Activated CD8-positive, alpha-beta T cell treated with anti-CD3 and anti-CD28 coated beads, Interleukin-2, amount 10 ng/mL, durations not matched to agents 7 days and 5 days (primary cell): ENCODE measurements at places on chromosomes 16 and 17.
A peak's percentile ranks its signal among the peaks of the same experiment; 100 is the strongest.

DNA sequence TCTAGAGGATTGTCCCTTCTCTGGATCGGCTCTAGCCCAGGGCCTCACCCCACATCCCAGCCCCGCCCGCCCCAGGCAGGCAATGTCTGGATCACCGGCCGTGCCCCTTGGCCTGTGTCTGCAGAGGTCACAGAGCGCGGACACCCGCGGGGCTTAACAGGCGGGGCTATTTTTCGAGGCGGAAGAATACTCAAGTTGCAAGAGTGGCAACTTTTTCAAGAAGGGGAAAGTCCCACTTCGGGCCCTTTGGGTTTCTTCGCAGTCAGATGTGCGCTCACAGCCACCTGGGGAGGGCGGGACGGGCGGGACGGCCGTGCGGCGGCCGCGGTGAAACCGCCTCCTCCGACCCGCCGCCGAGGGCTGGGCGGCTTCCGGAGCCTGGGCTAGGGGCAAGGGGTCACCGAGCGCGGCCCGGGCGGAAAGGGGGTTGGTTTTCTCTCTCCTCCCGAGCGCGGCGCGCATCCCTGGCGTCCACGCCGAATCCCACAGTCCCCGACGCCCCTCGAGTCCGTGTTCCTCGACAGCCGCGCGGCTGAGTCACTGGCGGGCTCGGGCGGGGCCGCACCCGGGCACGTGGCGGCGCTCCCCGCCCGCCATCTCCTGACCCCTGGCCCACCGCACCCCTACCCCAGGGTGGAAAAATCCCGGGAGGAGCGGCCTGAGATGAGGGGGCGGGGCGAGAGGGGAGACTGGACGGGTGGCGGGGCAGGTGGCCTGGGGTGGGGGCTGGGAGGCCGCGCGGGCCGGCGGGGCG, 1.2 kb upstream of the PFN1 start:
- H3K27me3 ChIP-seq, result no peaks in the 10 kb centered on the region
- DNase-seq, result peak; percentile 84
- H3K36me3 ChIP-seq, result peaks cover 41% of the 10 kb centered on the region
- peak overlapping the region; percentile 97 for H3K4me3 ChIP-seq

- H3K4me3 ChIP-seq, result no peak overlapping the region
- DNase-seq, result no peak
- H3K27ac ChIP-seq, result no peak overlapping the region
- peaks cover 3% of the 10 kb centered on the region for H3K27me3 ChIP-seq
Measured at GRCh38 chr17:79953335-79953734, 82.3 kb downstream of the TBC1D16 start.

DNA sequence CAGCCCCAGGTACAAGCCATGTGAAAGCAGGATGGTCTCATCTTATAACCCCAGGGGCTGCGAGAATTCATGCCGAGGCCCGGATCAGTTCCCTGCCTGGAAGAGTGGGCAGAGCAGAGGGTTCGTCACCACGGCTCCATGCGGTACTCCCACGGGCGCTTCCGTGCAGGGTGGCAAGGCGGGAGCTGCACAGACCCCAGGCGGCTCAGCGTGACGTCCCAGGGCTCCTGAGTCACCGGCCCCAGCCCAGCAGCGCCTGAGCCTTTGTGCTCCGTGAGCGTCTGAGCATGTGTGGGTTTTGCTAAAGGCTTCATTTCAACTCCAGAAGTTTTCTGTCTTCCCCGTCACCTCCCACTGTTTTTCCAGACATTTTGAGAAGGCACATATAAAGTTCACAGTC, 71.2 kb upstream of the CHMP6 start:
- H3K4me1 ChIP-seq, result peaks cover 3% of the 10 kb centered on the region

DNA sequence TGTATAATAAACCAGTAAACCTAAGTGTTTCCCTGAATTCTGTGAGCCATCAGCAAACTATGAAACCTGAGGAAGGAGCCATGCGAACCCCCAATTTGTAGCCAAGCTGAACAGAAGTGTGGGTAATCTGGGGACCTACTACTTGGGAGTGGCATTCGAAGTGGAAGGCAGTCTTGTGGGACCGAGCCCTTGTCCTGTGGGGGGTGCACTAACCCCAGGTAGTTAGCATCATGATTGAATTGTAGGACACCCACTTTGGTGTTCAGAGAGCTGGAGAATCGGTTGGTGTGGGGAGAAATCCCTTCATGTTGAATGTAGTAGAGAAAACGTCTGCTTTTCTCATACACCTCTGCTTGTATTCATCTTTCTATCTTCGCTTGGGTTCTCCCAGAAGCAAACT, 79.7 kb upstream of the CPHXL start:
- no peaks in the 10 kb centered on the region for H3K27me3 ChIP-seq
- DNase-seq, result no peak
- H3K4me3 ChIP-seq, result no peak overlapping the region
- no peaks in the 10 kb centered on the region for H3K36me3 ChIP-seq
- no peak overlapping the region for H3K27ac ChIP-seq
- H3K4me1 ChIP-seq, result no peaks in the 10 kb centered on the region

DNA sequence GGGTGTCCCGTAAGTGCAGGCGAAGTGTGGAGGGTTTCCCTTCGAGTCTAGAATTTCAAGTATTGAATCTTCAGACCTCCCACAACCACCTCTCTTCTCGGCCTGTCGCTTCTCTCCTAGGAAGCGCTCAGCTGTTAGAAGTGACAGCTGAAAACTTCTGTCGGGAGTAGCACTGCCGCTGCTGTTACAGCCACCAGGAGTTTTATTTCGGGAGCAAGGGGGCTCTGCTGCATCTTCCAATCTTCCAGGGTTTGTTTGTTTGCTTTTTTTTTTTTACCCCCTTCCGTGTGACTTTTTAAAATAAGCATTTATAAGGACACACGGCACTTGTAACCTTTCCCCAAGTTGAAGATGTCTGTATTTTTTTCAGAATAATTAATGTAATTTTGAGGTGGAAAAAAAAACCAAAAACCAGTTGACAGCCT, 767 bp downstream of the RPS6KB1 start:
- H3K4me3 ChIP-seq, result peak overlapping the region; percentile 100
- no peaks in the 10 kb centered on the region for H3K27me3 ChIP-seq
- H3K4me1 ChIP-seq, result peaks cover 46% of the 10 kb centered on the region
- peaks cover 26% of the 10 kb centered on the region for H3K36me3 ChIP-seq
- no peak for DNase-seq

GRCh38 chr17:32111141-32111771, 31.0 kb upstream of the RHOT1 start:
- H3K4me1 ChIP-seq, result peaks cover 32% of the 10 kb centered on the region
- H3K36me3 ChIP-seq, result no peaks in the 10 kb centered on the region
- peaks cover 2% of the 10 kb centered on the region for H3K27me3 ChIP-seq
- H3K27ac ChIP-seq, result no peak overlapping the region
- DNase-seq, result peak; percentile 62
- no peak overlapping the region for H3K4me3 ChIP-seq

DNA sequence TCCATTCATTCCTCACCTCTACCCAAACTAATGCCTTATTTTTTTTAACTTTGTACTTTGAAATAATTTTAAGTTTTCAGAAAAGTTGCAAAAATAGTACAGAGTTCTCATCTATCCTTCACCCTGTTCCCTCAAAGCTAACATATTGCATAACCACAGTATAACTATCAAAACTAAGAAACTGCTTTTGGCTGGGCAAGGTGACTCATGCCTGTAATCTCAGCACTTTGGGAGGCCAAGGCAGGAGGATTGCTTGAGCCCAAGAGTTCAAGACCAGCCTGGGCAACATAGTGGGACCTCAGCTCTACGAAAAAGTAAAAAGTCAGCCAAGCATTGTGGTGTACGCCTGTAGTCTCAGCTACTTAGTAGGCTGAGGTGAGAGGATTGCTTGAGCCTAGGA, 147.7 kb downstream of the SKAP1 start:
- peaks cover 17% of the 10 kb centered on the region for H3K36me3 ChIP-seq
- no peak overlapping the region for H3K4me3 ChIP-seq
- no peaks in the 10 kb centered on the region for H3K4me1 ChIP-seq
- no peaks in the 10 kb centered on the region for H3K27me3 ChIP-seq
- H3K27ac ChIP-seq, result no peak overlapping the region

- no peak for DNase-seq
- H3K4me1 ChIP-seq, result no peaks in the 10 kb centered on the region
- no peak overlapping the region for H3K27ac ChIP-seq
- no peak overlapping the region for H3K4me3 ChIP-seq
Measured at GRCh38 chr16:16909126-16909525, 530.2 kb downstream of the NPIPA7 start.

DNA sequence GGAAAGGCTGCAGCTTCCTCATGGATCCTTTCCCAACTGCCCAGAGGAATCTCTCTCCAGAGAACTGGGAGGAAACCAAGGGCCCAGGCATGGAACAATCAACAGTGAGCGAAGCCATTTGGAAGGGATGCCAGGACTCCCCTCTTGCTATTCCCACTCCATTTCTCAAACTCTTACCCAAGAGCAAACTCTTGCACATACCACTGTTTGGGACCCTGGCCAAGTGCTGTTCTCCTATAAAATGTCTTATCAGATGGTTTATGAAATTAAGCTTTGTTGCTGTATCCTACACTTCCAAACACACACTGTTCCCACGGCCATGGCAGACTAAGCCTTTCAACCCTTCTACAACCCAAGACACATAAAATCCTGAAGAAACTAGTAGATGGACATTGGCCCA, 48.3 kb upstream of the AXIN2 start:
- no peaks in the 10 kb centered on the region for H3K36me3 ChIP-seq
- H3K27me3 ChIP-seq, result no peaks in the 10 kb centered on the region
- no peak for DNase-seq
- H3K4me3 ChIP-seq, result no peak overlapping the region
- H3K27ac ChIP-seq, result no peak overlapping the region
- no peaks in the 10 kb centered on the region for H3K4me1 ChIP-seq

GRCh38 chr17:57485916-57486881, 229.9 kb downstream of the MSI2 start:
- H3K27ac ChIP-seq, result no peak overlapping the region
- H3K36me3 ChIP-seq, result peaks cover 11% of the 10 kb centered on the region
- peaks cover 64% of the 10 kb centered on the region for H3K4me1 ChIP-seq
- H3K4me3 ChIP-seq, result no peak overlapping the region
- H3K27me3 ChIP-seq, result no peaks in the 10 kb centered on the region

- H3K27ac ChIP-seq, result peak overlapping the region; percentile 72
- H3K4me1 ChIP-seq, result peaks cover 36% of the 10 kb centered on the region
- peaks cover 50% of the 10 kb centered on the region for H3K36me3 ChIP-seq
- no peaks in the 10 kb centered on the region for H3K27me3 ChIP-seq
Measured at GRCh38 chr17:34990921-34991365, 10.6 kb downstream of the LIG3 start.

- DNase-seq, result no peak
- peaks cover 57% of the 10 kb centered on the region for H3K36me3 ChIP-seq
- no peak overlapping the region for H3K4me3 ChIP-seq
- peaks cover 78% of the 10 kb centered on the region for H3K4me1 ChIP-seq
- peak overlapping the region; percentile 48 for H3K27ac ChIP-seq
- H3K27me3 ChIP-seq, result no peaks in the 10 kb centered on the region
Measured at GRCh38 chr17:40338941-40339649, 25.4 kb downstream of the GJD3 start.

DNA sequence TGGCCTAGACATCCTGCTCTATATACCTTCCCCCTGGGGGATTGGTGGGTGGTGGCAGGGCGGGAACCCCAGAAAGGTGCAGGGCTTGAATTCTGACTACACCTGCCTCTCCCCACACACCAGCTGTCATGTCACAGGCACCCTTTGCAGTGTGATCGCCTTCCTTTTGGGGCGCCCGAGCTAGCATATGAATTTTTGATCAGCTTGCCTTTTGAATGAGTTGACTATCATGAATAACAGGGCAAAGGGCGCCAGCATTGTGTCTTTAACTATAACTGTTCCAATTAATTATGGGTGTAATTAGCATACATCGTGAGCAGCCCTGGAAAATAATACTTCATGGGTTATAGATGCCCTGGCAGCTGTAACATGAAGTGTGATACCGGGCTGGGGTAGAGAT, 72.7 kb downstream of the CYLD start:
- no peaks in the 10 kb centered on the region for H3K4me1 ChIP-seq
- H3K36me3 ChIP-seq, result no peaks in the 10 kb centered on the region
- no peaks in the 10 kb centered on the region for H3K27me3 ChIP-seq
